ENCODE measurements at places on chromosomes 2 and 18.
A peak's percentile ranks its signal among the peaks of the same experiment; 100 is the strongest.

- no peak for DNase-seq
These were observed 54.1 kb downstream of the EPB41L5 start for GRCh38 chr2:120066800-120067547.

DNA sequence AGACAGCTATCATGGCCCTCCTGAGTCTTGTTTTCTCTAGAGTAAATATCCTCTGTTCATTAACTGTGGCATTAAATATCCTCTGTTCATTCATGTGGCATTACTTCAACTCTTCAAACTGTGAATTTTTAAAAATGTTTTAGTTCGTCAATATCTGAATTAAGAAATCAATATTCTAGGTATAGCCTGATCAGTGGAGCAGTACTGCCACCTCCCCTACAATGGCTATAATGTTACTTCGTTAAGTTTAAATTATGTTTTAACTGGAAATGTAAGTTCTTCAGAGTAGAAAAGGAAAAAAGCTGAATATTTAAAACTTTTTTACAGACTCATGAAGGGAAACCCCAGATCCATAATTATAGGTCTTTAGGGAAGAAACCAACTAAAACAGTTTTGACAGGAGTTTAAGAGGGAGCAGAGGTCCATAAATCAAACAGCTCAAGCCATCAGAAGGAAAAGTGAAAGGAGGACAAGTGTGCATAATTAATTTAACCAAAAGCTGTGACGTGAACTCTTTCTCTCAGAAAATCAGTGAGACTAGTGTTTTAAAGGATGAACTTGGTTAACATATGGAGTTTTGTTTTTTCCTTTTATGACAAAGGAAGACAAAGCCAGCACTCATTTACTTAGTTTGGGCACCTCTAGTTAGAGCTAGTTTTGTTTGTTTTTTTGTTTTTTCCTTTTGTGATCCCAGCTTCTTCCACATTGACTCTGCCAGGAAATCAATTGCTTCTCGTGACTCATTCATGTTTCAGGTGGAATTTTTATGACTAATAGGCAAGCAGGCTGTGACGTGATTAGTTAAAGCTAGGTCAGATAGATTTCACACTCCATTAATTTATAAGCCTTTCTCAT is 44.9 kb downstream of the RBBP8 start:
- DNase-seq, result no peak

DNA sequence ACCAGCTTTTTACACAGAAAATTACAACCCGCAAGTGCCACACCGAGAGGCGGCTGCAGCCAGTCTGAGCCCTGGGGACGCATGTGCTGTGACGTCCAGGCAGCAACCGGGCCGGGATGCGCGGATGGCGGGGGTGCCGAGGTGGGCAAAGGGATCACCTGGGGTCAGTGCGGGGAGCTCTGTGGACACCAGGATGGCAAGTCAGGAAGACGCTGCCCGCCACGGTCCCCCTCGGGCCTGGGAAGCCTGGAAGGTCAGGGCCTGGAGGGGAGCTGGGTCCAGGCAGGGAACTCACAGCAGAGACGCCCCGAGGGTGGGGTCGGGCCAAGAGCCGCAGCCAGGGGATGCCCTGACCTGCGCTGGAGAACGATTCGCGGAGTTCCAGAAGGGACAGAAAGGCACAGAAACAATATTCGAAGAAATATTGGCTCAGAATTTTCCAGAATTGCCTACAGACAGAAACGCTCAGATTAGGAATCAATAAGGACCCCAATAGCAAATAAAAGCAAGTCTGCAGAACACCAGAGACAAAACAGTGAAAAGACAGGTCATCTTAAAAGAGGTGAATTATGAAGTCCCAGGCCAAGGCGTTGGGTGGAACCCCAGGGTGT is 11.7 kb upstream of the KIF1A start:
- DNase-seq, result peak; percentile 50

- DNase-seq, result no peak
These were observed 175.2 kb upstream of the HDAC4 start for GRCh38 chr2:239575931-239576445.

GRCh38 chr2:603427-603826 is 73.8 kb downstream of the TMEM18 start:
- peak; percentile 9 for DNase-seq

- DNase-seq, result no peak
These were observed 346.8 kb downstream of the STK39 start for GRCh38 chr2:167900435-167901114.

- peak; percentile 94 for DNase-seq
These were observed at the start of gene ENOSF1 for GRCh38 chr18:712401-713134. Gene ENOSF1 (minus strand): TSS chr18:712630. CDS start chr18:712587, 43 bp downstream.

DNA sequence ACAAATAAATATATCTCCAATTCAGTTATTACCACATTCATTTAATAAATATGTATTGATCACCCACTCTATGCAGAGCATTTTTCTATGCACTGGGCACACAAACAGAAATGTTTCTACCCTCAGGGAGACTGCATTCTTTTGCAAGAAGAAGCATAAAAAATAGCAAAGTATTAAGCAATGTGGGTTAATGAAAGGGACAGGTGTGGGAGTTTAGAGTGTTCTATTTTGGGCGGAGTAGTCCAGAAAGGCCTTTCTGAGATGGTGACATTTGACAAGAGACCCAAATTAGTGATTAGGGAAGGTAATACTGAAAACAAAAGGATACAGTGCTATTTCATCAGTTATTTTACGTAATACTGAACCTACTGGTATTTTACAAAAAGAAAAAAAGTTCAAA is 394.3 kb upstream of the CHST9 start:
- DNase-seq, result no peak

GRCh38 chr2:105403783-105404698 is 5.2 kb upstream of the FHL2 start:
- peak; percentile 60 for DNase-seq

GRCh38 chr2:70851704-70852103 is 16.1 kb upstream of the CD207 start:
- no peak for DNase-seq

DNA sequence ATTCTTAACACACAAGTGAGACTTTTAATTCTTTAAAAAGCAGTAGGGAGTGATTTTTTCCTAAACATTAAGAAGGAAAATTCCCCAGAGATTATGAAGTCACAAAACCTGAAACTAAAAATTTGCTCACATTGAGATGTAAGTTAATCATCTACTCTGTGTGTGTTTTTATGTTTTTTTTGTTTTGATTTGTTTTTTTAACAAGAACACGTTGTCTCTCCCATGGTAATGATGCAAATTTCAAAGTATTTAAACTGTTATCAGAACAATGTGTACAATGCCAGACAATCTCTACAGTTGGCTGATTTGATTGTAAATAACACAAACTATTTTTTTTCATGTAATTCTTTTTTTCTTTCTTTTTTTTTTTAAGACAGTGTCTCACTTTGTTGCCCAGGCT is 71.5 kb downstream of the COLEC12 start:
- no peak for DNase-seq

DNA sequence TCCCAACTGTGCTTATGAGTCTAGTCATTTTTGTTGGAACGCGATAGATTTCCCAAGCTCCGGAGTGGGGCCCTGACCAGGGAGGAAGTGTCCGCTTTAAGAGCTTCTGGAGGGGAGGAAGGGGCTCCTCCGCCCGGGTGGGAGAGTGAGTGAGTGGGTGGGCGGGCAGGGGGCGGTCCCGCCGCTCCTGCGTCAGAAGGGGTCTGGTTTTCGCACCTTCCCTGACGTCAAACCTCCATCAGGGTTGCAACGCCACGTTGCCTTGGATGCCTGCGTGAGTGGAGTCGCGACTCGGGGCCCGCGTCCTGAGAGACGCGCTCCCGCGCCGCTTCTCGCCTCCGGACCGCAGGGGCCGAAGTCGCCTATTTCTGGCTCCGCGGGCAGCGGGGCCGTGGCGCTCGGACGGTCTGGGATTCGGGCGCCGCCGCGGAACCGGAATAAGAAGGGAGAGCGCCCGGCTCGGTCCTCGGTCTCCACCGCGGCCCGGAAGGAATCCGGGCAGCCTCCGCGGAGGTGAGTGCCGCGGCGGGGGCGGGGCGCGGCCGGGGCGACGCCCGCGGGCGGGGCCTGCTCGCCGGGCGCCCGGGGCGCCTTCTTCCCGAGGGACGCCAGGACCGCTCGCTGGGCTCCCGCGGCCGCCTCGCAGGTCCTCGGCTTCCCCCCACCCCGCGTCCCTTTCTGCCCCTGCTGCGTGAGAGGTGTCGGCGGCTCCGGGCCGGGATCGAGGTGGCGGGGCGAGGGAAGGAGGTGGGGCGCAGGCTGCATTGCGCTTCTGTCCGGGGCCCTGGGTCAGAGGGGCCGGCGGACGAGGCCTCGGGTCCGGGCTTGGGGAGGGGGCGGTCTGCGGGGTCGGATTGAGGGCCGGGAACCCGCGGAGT is at the start of gene ZDBF2:
TSS of gene ZDBF2 (plus strand) at position 230 of the 878 bp plus-strand sequence. CDS start 7,187 bp downstream, outside the sequence.
- peak; percentile 84 for DNase-seq

GRCh38 chr2:205775097-205775877 is 93.0 kb downstream of the NRP2 start:
- no peak for DNase-seq

DNA sequence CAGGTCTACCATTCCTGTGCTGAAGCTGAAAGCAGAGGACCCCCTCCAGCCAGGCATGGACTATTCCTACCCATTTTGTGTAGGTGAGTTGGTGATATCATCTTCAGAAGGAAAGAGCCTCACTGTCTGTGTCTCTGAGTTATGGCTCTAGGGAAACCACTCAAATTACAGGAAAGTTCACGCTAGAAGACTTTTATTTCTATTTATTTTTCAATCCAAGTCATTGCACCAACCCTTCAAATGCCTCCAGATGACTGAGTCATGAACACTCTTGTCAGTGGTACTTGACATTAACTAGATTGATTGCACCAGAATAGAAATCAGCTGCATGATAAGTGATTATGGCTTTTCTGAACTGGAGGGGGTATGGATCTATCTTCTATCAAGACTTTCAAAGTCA is 338.4 kb downstream of the MBD2 start:
- DNase-seq, result no peak

DNA sequence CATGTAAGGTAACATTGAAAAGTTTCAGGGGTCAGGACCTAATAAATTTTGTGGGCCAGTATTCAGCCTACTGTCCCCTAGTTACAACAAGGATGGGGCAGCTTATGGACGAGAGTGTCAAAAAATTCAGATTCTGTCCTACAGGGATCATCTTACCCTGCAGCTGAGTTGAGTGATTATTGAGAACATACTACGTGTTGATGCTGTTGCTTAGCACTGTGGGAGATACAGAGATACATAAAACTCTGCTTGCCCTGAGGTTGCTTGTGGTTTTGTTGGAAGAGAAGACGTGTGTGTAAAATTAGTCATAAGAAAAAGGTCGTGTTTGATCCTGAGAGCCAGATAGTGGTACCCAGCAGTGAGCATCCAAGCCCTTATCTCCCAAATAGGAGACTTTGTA is 253.2 kb downstream of the NEDD4L start:
- no peak for DNase-seq

- peak; percentile 42 for DNase-seq
These were observed 1.5 kb upstream of the INHBB start for GRCh38 chr2:120344214-120344975.

GRCh38 chr2:38605298-38605830 is 2.6 kb upstream of the HNRNPLL start:
- DNase-seq, result no peak

- no peak for DNase-seq
These were observed 6.4 kb downstream of the SALL3 start for GRCh38 chr18:78986018-78986481.

GRCh38 chr2:32788114-32788513 is 158.6 kb upstream of the LTBP1 start:
- no peak for DNase-seq

- DNase-seq, result no peak
These were observed 1.2 kb downstream of the MAT2A start for GRCh38 chr2:85540133-85540648.

- DNase-seq, result no peak
These were observed 1577.7 kb upstream of the ACVR2A start for GRCh38 chr2:146267093-146267492.

GRCh38 chr2:68482296-68482820 is 15.0 kb downstream of the APLF start:
- no peak for DNase-seq

DNA sequence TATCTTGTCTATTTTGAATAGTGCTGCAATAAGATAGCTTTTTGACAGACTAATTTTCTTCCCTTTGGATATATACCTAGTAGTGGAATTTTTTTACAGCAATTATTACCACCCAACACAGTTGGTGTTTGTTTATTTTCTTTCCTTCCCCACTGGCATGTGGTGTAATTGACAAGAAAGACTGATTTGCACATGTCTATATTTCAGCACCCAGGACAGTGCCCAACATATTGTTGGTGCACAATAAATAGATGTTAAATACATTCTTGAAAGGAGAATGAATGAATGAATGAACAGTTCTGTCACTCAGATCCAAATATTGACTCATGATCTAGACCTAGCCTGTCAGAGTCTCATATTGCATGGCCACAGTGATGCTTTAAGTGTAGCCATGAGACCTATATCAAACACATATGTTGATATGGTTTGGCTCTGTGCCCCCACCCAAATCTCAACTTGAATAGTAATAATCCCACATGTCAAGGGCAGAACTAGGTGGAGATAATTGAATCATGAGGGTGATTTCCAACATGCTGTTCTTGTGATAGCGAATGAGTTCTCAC is 538.2 kb downstream of the NYAP2 start:
- DNase-seq, result no peak

- no peak for DNase-seq
These were observed 56.8 kb upstream of the CCDC85A start for GRCh38 chr2:56127010-56127409.

GRCh38 chr2:134227666-134228065 is 26.2 kb upstream of the MGAT5 start:
- DNase-seq, result no peak

- DNase-seq, result peak; percentile 28
These were observed 874 bp downstream of the WDR43 start for GRCh38 chr2:28895189-28895893.

DNA sequence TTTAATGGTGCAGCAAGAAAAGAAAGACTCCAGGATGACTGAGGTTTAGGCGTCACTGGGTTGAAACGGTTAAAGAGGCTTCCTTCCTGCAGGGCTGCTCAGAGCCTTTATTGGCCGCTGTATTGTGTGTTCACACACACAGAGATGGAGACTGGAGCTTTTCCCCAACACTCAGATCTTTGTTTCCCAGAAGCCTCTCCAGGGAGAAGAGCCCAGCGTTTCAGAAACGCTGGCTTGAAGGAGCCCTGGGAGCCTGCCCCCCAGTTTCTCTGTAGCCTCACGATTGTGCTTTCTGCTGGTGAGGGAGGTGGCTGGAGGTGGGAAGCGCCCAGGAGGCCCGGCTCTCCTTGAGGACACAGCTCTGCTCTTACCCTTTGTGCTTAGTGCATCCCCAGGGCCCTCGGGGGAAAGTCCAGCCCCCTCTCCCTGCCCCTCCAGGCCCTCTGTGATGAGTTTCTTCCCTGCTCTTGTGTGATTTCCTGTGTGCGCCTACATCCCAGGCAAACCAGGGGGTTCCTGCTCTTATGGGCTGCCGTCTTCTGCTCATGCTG is 37.1 kb downstream of the RRM2 start:
- no peak for DNase-seq

DNA sequence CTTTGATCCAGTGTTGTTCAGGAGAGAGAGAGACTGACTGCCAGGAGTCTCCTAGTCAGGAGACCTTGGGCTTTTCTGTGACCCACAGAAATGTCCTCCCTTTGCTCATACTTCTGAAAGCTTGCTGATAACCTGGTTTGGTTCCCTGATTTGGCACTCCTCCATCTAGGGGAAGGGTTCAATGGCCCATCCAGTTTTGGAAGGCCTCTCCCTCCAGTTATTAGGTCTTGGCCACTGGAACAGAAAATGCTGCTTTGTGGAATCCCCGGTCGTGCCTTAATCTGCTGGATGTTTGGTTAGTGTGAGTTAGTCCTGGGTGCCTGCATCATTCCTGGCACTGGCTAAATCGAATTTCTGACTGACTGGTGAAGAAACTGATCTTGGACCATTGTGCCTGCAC is 35.7 kb downstream of the KDM3A start:
- DNase-seq, result no peak

GRCh38 chr2:171798156-171798820 is 95.8 kb downstream of the SLC25A12 start:
- no peak for DNase-seq

Measured in H9 (cell line).